ENCODE measurements at places on chromosomes 4 and X.

- no peak for DNase-seq
Measured at GRCh38 chr4:145446184-145446583, 35.5 kb upstream of the SMAD1 start.

- peak; percentile 35 for DNase-seq
Measured at GRCh38 chrX:80335062-80335830, 85.0 kb upstream of the TENT5D start.

DNA sequence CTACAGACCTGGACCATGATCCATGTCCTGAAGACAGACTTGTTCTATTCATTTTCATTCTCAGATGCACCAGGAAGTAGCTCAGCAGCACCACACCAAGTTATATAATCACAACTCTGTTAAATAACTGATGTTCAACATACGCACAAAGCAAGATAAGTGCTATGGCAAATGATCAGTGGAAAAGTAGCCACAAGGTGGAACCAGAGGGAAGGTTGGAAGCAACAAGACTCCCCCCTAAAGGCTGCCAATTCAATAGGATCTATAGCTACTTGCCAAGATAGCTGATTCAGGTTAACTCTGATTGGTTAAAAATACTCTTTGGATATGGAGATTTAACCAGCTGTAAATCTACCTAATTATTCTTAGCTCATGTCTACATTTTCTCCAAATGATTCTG, 23.7 kb upstream of the FAM47B start:
- DNase-seq, result peak; percentile 12

GRCh38 chrX:45806410-45807121, 605.9 kb upstream of the DIPK2B start:
- no peak for DNase-seq

- DNase-seq, result no peak
Measured at GRCh38 chr4:89100853-89101252, 10.5 kb upstream of the TIGD2 start.

DNA sequence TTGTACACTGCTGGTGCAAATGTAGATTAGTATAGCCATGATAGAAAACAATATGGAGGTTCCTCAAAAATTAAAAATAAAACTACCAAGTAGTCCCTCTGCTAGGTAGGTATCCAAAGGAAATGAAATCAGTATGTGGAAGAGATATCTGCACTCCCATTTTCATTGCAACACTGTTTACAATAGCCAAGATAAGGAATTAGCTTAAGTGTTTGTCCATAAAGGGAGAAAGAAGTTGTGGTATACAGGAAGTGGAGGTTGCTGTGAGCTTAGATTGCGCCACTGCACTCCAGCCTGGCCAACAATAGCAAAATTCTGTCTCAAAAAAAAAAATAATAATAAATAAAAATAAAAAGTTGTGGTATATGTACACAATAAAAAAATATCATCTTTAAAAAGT, 325.0 kb upstream of the EMCN start:
- no peak for DNase-seq

- DNase-seq, result no peak
Measured at GRCh38 chrX:112664924-112665323, 14.8 kb downstream of the LHFPL1 start.

DNA sequence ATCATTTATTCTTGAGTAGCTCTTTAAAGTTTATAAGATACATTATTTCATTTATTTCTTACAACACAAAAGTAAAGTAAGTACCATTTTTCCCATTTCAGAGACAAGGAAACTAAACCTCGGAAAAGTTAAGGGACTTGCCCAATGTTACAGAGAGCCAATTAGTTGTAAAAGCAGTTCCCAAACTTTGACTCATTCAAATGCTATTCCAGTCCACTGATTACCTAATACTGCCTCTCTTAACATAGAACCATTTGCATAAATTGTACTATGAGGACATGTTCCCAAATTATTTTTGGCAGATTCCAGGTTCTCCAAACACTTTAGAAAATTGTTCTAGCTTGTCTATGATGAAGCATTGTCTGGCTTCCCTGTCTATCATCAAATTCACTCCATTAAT, 45.6 kb upstream of the GRIA3 start:
- DNase-seq, result no peak

DNA sequence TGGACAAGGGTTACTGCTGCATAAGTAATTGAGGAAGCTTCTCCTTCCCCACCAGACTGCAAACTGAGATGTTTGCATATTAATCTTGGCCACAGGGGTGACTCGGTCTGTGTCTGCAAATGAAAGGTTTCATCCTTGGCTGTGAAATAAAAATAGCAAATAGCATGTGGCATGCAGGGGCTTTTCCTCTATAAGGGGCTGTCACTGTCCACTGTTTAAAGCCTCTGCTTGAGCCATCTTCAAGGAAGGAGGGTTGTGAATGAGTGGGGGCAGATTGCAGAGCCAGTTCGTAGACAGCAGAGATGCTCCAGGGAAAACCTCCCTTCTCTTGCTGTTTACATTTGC, 33.3 kb downstream of the TMSB4X start:
- no peak for DNase-seq

- no peak for DNase-seq
Measured at GRCh38 chr4:154583230-154583629, 7.3 kb downstream of the FGA start.

DNA sequence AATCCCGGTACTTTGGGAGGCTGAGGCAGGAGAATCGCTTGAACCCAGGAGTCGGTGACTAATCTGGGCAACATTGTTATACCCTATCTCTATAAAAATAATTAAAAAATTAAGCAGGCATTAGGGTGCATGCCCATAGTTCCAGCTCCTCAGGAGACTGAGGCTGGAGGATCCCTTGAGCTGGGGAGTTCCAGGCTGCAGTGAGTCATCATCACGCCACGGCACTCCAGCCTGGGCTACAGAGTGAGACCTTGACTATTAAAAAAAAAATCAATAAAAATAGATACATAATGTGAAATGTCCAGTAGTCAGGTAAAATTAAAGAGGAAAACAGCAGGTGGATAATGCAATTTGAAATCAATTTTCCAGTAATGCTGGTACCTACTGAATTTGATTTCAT, 14.6 kb downstream of the ADGRL3 start:
- no peak for DNase-seq

DNA sequence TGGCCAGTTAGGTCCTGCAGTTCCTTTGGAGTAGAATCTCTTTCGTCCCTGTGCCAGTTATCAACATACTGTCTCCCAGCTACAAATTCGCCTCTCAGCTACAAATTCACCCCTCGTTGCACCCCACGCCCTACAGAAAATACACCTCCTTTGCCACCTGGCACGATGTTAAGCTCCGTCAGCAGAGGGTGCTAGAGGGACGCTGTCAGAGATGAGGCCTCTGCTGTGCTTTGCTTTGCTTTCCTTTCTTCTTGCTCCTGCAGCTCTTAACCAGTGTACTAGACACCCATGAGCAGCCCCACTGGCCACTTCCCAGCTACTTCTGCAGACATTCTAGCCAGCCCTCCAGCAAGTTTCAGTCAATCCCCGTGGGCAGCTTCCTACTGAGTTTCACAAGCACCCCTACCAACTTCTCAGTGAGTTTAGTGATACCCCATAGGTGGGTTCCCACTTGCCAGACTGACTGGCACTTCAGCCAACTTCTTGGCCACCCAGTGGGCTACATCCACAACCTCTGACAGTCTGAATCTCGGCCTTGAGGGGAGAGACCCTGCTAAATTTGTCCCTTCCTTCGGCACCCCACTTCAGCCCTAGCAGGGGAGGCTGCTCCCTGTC, 21.8 kb downstream of the HAUS3 start:
- peak; percentile 63 for DNase-seq

DNA sequence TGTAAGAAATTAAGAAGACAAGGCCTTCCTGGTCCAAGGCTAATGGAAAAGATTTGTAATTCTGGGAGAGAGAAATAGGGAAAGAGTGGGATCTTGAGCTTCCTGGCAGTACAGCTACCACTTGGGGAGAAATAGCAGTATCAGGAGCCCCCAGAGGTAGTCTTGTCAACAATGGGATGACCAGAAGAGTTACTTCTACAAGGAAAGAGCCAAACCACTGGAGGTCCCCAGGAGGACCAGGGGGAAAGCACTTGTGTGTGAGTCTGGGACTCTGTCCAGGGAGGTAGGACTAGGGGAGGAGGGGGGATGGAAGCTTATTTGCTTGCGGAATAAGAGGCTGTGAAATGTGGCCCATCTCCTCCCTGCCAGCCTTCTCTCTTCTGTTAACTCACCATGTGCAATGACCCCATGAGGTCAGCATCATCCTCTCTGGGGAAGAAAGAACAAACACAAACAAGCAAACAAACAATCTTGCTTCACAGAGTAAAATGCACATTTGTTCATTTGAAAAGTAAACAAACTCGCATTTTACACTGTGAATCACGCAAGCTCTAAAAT, 160.1 kb downstream of the STK32B start:
- no peak for DNase-seq

- no peak for DNase-seq
Measured at GRCh38 chr4:156578005-156578404, 393.6 kb downstream of the PDGFC start.

DNA sequence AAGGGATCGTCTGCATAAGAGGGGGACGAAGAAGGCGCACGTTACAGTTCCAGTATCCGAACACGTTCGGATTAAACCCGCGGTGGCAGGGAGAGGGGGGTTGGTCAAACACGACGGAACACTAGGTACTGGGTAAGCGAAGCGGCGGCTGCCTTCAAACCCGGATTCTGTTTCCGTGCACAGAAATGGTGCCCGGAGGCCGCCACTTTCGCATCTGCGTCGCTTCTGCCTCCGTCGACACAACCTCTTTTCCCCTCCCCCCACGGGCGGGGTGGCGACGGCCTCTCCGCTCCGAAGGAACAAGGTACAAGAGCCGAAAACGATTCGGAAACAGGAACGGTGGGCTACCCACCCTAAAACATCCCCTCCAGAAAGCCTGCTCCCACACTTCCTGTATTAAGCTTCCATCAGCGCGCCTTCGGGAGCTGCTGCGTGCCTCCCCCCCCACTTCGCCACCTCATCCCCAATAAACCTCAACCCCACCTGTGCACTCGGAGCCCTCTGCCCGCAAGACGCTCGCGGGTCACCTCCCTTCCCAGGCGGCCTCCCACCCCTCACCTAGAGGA, 667 bp downstream of the G3BP2 start:
- DNase-seq, result peak; percentile 66

DNA sequence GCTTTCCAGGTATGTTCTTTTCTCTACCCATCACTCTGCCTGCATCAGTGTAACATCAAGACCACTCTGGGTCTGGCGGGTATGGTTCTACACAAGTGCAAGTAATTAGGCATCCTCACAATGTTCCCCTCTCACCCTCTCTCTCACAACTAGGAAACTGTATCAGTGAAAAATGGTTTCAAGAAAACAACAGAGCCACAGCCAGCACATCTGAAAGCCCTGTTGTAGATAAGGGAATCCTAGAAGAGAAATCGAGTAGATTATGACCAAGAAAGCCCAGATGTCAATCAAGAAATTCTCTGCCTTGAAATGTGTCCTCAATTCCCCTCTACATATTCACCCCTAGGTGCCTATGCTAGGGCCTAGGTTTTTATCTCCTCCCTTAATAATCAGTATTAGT, 281.3 kb upstream of the ANKRD50 start:
- DNase-seq, result no peak

Measured in SK-N-SH (cell line).